ENCODE measurements at places on chromosomes 11 and 22.

- peak; percentile 51 for DNase-seq
Observed at GRCh38 chr22:50489363-50490243, 2.9 kb downstream of the MIOX start.

DNA sequence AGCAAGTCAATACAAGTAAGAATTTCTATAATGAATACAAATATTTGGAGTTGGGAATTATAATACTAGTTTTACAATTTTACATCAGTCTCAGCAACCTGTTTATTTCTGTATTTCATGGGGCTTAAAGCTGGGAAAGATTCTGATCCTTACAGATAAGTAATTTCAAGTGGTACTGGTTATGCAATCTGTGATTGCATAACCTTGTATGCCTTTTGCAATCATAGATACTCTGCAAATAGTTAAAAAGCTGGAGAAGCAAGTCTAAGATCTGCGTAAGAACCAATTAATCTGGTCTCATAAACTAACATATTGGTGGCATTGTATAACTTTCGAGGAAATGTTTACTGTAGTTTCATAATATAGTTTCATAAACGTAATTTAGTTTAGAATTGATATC, 198.3 kb upstream of the PGR start:
- no peak for DNase-seq

GRCh38 chr11:64252003-64252872, 908 bp downstream of the PLCB3 start:
- no peak for DNase-seq

DNA sequence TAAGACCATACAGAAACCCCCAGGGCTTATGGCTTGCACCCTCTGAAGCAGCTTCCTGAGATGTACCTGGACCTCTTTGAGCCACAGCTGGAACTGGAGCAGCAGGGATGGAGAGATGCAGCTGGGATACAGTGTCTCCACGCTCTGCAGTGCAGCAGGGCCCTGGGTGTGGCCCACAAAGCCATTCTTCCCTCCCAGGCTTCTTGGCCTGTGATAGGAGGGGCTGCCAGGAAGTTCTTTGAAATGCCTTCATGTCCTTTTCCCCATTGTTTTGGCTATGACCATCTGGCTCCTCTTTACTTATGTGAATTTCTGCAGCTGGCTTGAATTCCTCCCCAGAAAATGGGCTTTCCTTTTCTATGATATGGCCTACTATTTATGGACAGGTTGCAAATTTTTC, 37.1 kb upstream of the RAB38 start:
- no peak for DNase-seq

- no peak for DNase-seq
Observed at GRCh38 chr22:31973739-31974138, 29.4 kb downstream of the YWHAH start.

DNA sequence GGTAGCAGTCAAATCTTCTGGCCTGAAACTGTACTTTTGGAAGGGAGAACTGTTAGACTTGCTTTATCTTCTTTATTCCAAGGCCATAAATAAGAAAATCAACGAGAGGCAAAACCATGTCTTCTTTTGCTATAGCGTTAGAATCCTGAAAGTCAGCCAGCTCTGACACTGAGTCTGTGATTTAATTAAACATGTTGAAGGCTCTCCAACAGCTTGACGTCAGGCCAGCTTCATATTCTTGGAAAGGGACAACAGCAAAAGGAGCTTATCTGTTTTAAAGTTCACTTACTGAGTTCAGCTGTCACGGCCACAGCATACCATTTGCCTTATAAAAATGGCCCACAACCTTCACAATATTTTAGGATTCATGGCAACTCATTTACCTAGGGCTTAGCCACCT, 131.0 kb upstream of the LDLRAD3 start:
- no peak for DNase-seq

DNA sequence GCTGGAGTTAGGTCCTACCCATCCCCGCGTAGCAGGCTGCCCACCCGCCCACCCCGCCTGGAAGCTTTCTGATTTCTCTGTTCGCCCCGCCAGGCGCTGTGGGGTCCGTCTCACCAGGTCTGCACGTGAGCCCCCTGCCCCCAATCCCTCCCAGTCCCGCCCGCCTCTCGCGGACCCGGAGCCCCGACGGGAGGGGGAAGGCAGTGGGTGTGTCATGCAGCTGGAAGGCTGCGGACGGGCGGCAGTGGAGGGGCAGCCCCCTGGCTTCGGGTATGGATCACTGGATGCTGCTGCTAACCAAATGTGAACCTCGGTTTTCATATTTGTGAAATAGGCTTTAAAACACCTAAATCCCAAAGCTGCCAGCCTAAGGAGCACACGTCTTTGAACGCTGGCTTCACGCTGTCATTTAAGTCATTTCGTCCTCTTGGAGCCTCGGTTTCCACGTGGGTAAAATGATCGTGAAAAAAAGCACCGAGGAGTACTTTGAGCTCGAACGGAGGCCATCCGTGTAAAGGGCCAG, 568 bp upstream of the BIK start:
- no peak for DNase-seq

- DNase-seq: no peak
Observed at GRCh38 chr11:69462106-69462951, 19.1 kb upstream of the LINC01488 start.

GRCh38 chr11:75571625-75572024, 9.6 kb downstream of the SERPINH1 start:
- DNase-seq: no peak

DNA sequence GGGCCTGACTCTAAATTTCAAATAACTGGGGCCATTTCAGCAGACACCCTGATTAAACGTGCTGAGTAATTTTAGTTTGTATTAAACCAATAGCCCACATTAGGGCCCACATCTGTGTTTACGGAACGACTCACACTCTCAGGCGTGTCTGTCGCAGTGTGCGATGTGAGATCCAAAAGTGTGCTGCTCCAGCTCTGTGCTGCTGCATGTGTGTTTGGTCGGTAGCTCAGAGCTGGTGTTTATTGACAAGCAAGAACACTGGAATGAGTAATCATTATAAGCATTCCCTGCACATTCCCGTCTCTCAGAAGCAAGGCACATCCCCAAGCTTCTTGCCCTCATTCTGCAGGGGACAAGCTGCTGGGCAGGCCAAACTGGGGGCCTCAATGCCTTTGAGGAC, 7.8 kb downstream of the OPCML start:
- no peak for DNase-seq

- peak; percentile 57 for DNase-seq
Observed at GRCh38 chr11:68014157-68014946, 4.2 kb downstream of the ALDH3B1 start.

DNA sequence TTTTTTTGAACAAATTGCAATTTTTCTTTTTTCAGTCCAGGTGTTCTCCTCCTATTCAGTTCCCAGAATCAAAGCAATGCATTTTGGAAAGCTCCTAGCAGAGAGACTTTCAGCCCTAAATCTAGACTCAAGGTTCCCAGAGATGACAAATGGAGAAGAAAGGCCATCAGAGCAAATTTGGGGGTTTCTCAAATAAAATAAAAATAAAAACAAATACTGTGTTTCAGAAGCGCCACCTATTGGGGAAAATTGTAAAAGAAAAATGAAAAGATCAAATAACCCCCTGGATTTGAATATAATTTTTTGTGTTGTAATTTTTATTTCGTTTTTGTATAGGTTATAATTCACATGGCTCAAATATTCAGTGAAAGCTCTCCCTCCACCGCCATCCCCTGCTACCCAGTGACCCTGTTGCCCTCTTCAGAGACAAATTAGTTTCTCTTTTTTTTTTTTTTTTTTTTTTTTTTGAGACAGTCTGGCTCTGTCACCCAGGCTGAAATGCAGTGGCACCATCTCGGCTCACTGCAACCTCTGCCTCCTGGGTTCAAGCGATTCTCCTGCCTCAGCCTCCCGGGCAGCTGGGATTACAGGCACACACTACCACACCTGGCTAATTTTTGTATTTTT, 6.2 kb upstream of the UBE4A start:
- peak; percentile 59 for DNase-seq

DNA sequence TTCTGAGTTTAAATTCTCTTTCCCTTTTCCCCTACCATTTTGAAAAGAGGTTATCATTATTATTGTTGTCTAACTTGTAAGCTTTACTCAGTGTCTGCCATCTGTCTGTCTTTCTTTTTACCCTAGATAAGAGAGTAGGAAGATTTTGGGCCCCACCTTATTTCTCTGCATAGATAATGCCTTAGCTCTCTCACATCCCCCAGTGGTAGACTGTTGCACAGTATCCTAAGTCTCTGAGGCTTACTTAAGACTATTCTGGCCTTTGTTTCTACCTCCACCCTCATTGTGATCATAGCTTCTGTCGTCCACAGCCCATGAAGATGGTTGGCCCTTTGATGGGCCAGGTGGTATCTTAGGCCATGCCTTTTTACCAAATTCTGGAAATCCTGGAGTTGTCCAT, 3.6 kb upstream of the OR51L1 start:
- DNase-seq: no peak

DNA sequence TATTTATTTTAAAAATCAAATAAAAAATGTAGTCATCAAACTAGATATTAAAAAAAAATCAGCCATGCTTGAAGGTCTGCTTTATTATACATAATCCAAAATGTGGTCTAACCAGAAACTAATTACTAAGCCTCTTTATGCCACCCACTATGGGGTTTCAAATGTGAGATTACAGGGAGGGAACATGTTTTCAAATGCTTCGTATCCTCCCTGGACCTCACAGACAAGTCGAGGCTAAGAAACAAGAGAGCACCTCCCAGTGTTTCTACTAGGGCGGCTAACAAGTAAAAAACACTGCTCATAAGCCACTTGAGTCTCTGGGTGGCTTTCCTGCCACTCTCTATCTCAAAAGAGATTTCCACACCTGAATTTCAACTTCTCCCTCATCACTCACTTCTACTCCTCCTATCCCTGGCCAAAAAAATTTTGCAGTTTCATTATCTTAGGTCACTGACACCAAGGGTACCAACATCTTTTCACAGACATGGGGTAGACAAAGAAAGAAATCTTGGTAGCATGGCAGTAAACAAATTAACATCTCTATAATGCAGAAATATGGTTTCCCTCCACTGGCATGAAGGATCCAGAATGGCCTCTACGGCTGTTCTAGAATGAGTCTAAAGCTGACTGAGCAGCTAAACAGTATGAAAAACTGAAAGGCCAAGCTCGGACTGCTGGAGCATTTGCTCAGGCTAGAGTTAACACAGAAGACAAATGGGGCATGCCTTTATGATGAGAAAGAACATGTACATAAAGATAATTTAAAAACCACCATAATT, 50.9 kb downstream of the PITPNB start:
- DNase-seq: no peak

DNA sequence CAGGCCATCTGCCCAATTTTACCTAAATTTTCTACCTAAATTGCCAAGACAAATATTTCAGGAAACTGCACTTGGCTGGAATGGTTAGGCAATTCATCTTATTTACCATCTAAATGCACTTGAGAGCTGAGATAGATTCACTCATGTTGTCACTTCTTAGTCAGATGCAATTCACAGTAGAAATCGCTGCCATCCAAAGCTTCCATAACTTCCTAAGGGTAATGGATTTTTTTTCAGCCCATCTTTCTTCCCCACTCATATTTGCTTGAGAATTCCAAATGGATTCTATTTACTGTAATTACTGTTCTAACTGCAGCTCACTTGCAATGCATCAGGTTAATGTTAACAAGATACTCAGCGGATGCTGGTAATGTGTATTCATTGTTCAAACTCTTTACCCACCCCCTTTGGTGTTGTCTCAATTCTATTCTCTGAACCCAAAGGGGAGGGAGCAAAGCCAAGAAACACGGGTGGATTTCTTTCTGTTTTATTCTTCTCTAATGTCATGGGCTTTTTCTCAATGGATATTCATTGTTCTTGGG, 96.0 kb downstream of the TENM4 start:
- no peak for DNase-seq

GRCh38 chr22:49161002-49161850, 666.4 kb downstream of the BRD1 start:
- no peak for DNase-seq

GRCh38 chr11:2995893-2996554, 3.9 kb upstream of the NAP1L4 start:
- DNase-seq: no peak

DNA sequence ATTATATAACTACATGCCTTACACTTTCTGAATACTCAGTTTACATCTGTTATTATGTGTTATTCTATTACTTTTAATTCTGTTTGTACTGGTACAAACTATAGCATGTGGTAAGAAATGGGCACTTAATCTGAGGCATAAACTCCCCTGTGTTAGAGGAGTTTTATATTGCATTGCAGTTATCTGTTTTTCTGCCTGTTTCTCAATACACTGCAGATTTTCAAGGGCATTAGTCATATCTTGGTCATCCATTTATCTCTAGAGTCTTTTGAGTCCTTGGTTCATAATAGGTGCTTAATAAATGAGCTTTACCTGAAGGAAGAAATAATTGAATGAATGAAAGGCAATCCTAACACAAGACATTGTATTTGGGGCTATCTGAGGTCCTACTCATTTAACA, 182.9 kb upstream of the CTSC start:
- DNase-seq: no peak

GRCh38 chr11:126394036-126394435, 38.5 kb downstream of the ST3GAL4 start:
- DNase-seq: no peak

DNA sequence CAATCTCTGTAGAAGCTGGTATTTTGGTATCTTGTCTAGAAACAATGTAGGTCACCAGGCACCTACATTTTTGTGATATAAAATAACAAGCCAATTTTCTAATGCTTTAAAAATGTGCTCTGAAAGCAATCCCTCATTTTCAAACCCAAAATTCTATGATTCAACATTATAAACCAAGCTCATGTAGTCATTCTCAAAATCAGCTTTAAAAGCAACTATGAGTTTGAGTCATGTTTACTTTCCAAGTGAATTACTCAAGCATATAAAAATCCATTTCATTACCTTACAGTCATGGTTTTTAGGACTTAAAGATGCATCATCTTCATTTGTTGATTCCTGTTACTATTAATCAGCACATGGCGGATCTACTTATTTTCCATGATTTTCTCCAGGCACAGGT, 216.4 kb downstream of the GRM5 start:
- no peak for DNase-seq

- DNase-seq: no peak
Observed at GRCh38 chr11:79691445-79691844, 250.6 kb upstream of the TENM4 start.

GRCh38 chr22:35312198-35313059, 12.7 kb downstream of the TOM1 start:
- peak; percentile 65 for DNase-seq

GRCh38 chr22:25752615-25753214, 10.7 kb downstream of the MYO18B start:
- DNase-seq: no peak

- DNase-seq: no peak
Observed at GRCh38 chr11:111272420-111272819, 25.9 kb upstream of the POU2AF3 start.

DNA sequence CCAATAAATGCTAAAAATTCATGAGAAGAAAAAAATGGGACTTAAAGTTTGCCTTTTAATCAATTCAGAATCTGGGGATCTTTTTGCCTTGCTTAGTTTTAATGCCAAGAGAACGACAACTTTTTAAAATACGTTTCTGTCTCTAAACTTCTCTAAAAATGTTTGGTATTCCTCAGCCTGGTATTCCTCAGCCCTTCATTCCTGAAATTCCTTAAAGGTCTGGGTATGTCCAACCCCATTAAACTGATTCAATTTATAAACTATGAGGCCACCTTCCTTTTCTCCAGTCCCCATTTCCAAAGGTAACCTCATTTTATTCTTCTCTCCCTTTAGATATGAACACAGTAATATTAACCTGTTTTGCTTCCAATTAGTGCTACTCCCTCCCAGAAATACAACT, 16.6 kb downstream of the POLA2 start:
- DNase-seq: no peak

All from trophoblast cell (in vitro differentiated cells and primary cell).